CD4-positive, alpha-beta memory T cell (primary cell): ENCODE measurements at places on chromosomes 5 and 9. TPM values are rescaled to one million over a fixed set of nuclear protein-coding genes. Genes with fewer than 3 reads are reported as not detected.

The HAVCR1 gene
- 10.1 TPM for total RNA-seq

The GNE gene
- total RNA-seq = 16.9 TPM

The SLC28A3 gene
- not detected for total RNA-seq

The PHF24 gene
- not detected for total RNA-seq

The TIGD6 gene
- total RNA-seq = 6.8 TPM

The DMRTA1 gene
- total RNA-seq = not detected

The CCL21 gene
- not detected for total RNA-seq

The ZNF366 gene
- total RNA-seq = 0.58 TPM

The LTC4S gene
- total RNA-seq = 8.1 TPM

The FCN1 gene
- total RNA-seq = 4.6 TPM

The CTXN3 gene
- not detected for total RNA-seq

The KIF4B gene
- not detected for total RNA-seq

The FCN2 gene
- total RNA-seq = not detected

The GPR151 gene
- total RNA-seq = not detected

The MYMK gene
- total RNA-seq = not detected

The SOWAHA gene
- total RNA-seq = not detected

The ORM2 gene
- not detected for total RNA-seq

The EQTN gene
- total RNA-seq = not detected

The MYOT gene
- total RNA-seq = not detected

The NXNL2 gene
- not detected for total RNA-seq

The NUTM2G gene
- not detected for total RNA-seq

The TPD52L3 gene
- total RNA-seq = not detected

The SIGMAR1 gene
- 56.1 TPM for total RNA-seq

The PAEP gene
- not detected for total RNA-seq

The FOXE1 gene
- total RNA-seq = not detected

The ZNF454 gene
- not detected for total RNA-seq

The COL27A1 gene
- total RNA-seq = 1.3 TPM

The BAAT gene
- 0.15 TPM for total RNA-seq

The FOXI1 gene
- not detected for total RNA-seq

The GAS1 gene
- 0.79 TPM for total RNA-seq

The SLC45A2 gene
- not detected for total RNA-seq

The ZDHHC12 gene
- 24.6 TPM for total RNA-seq

The OTP gene
- not detected for total RNA-seq

The PCDHA1 gene
- not detected for total RNA-seq

The PLPPR1 gene
- total RNA-seq = not detected

The MCC gene
- total RNA-seq = 12.1 TPM

The GLIPR2 gene
- total RNA-seq = 17.0 TPM

The ECM2 gene
- total RNA-seq = not detected

The MACROH2A1 gene
- total RNA-seq = 100 TPM

The B4GALT1 gene
- total RNA-seq = 54.1 TPM

The SARDH gene
- 19.3 TPM for total RNA-seq

The PITX1 gene
- total RNA-seq = not detected

The SV2C gene
- total RNA-seq = not detected

The GPRIN1 gene
- total RNA-seq = 0.44 TPM

The SH3TC2 gene
- total RNA-seq = not detected

The LRRC26 gene
- not detected for total RNA-seq
